ENCODE measurements at places on chromosomes 3 and 15.

- DNase-seq: no peak
Measured at GRCh38 chr3:25831578-25831977, 41.7 kb downstream of the OXSM start.

DNA sequence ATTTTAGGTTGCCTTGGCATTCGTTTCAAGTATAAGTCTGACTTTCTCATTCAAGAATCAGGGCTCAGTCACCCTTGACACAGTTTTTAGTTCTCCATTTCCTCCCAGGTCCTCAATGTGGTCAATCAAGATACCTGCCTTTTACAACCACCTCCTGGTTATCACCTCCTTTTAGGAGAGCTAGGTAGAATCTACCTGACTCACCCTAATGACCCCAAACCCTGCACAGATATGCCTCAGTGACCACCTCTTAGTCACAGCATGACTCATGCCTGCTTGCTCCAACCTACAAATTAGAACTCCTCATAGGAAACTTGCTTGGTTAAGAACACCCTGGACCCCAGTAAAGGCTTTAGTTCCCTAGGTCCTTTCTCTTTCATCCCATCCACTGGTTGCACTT, 22.5 kb downstream of the DMXL2 start:
- DNase-seq: no peak

GRCh38 chr3:112273536-112273935, 20.5 kb downstream of the SLC9C1 start:
- no peak for DNase-seq

DNA sequence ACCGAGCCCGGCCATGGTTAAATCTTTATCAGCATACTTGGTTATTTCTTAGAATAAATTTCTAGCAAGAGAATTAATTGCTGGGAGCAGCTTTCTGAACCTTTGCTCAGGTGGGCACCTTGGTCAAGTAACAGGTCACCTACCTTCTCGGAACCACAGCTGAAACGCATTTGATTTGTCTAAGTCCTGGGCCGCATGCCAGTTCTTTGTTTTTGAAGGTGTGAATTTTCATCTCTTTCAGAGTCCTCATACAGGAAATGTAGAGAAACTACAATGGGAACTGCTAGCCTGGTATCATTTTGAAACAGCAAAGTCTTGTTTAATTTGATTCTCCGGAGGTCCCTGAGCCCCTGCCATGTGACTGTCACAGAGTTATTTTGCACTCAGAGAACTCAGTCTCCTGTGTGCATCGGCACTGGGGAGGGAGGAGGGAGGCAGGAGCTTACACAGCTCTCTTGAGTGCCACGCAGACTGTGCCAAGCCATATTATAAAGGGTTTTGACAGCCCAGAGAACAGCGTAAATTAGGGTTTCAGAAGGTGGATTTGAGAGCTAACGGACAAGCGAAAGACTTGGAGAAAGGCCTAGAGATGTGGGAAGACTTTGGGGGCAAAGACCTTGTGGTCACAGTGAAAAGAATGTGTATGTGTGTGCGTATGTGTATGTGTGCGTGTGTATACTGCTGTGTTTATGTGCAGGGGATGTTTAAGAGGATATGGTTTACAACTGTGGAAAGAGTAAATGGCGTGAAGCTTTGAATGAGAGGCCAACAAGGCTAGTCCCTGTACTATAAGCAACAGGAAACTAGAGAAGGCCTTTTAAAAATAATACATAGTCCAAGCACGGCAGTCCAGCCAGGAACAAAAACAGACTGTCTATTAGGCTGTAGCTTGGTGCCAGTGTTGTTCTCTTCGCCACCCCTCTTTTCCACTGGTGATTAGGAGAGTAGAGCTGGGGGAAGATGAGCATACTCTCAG, 61.8 kb upstream of the ATP13A3 start:
- no peak for DNase-seq

DNA sequence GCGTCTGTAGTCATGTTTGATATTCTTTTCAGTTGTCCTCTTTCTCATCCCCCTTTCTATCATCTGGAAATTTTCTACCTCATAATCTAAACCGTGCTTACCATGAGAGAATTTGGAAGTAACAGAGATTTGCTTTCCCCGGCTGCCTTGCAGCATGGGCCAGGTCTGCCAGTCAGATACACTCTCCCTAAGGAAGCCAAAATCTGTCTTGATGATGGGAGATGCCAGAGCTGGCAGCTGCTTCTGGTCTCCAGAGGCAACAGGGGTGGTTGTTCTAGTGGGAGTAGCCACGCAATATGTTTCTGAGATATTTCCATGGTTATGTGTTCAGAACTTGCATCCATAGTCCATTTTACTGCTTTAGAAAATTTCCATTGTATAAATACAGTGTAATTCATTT, 218.9 kb upstream of the RORA start:
- no peak for DNase-seq

DNA sequence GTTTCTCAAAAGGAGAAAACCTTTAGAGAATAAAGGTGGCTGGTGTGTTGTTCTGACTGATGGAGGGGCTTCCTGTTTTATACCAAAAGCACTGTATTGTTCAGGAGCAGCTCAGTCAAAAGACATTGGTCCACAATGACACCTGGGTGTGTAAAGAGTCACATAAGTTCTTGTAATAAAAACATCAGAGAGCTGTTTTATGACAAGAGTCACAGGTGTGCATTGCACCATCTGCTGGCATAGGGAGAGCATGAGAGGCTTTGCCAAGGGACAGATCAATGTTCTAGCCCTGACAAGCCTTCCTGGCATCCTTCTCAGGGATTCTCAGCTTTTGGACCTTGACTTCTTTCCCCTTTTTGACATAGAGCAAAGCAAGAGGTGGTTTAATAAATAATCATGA, 20.4 kb downstream of the ARPP21 start:
- no peak for DNase-seq

DNA sequence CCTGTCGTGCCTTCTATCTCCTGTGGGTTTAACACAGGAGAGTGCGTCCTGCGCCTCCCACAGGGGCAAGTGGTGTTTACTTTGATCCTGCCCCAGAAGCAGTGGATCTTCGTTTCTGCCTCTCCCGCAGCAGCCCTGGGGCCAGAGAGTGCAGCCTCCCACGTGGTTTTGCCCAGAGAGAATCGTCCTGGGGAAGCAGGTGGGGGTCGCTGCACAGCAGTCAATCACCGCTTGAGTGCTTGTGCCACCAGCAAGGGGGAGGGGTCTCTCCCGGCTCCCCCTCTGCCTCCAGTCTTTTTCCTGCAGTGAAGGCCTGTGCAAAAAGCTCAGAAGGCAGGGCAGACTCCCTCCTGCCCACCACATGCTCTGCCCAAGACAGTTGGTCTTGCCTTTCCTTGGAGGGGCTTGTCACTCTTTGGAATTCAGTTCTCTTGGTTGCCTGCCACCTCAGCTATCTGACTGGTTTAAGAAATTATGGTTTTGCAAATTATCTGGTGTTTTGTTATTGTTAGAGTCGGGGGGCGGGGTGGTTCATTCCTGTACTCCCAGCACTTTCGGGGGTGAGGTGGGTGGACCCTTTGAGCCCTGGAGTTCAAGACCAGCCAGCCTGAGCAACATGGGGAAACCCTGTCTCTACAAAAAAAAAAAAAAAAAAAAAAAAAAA, 26.9 kb downstream of the STOML1 start:
- no peak for DNase-seq

DNA sequence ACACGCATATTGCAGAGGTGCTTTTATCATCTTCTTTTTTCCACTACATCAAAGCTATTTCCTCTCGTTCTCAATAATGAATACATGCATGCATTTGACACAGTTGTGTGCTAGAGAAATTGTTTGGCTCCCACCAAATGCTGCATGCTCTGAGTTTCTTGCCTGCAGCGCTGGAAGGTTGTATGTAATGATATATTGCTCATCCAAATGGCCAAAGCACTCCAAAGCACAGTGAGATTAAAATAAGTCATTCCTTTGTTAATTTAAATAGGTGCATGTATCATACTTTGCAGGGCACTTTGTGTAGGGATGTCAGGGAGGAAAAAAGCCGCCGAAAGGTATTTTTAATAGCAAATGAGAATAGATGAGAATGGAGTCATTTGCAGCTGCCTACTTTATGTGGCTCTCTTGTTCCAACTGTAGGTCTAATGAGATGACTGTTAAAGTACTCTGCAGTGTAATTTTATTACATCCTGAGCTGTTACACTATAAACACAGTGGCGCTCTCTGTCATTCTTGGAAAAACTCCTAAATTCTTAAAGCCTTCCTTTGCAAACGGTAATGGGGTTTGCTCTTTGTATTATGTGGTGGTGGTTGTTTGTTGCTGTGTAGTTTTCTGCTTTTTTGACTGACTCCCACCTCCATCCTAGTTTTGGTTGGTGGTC, 56.9 kb upstream of the SKOR1 start:
- no peak for DNase-seq

- DNase-seq: no peak
Measured at GRCh38 chr3:190217081-190217480, 96.4 kb upstream of the P3H2 start.

DNA sequence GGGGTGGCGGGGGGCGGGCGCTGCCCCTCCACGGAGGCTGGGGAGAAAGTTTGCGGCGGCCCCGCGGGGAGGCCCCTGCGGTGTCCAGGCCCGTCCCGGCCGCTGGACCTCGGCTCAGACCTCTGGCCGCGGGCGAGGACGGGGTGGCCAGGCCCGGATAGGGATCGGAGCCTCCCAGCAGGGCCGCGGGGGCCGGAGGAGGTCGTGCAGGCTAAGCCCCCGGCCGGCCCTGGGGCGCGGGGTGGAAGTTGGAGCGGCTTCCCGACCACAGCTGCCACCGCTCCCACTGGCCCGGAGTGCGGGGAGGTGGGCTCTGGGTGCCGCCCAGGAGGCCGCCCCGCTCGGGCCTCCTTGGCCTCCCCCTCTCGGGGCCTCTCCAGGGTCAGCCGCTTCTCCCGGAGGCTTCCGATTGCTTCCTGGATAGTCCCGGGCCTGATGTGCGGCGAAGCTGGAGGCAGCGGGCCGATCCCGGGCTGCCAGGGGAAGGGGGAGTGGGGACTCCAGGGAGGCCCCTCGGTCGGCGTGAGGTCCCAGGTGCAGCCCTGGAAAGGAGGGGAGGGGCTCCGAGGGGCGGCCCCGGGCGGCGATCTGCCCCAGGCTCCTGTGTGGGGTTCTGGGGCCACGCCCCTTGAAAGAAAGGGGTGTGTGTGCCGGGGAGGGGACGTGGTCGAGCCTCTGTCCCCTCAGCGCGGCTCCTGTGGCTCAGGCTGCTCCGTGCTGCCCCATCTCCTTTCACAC, 907 bp downstream of the PLXNA1 start:
- DNase-seq: no peak

- no peak for DNase-seq
Measured at GRCh38 chr3:97187771-97188170, 373.4 kb downstream of the EPHA6 start.

DNA sequence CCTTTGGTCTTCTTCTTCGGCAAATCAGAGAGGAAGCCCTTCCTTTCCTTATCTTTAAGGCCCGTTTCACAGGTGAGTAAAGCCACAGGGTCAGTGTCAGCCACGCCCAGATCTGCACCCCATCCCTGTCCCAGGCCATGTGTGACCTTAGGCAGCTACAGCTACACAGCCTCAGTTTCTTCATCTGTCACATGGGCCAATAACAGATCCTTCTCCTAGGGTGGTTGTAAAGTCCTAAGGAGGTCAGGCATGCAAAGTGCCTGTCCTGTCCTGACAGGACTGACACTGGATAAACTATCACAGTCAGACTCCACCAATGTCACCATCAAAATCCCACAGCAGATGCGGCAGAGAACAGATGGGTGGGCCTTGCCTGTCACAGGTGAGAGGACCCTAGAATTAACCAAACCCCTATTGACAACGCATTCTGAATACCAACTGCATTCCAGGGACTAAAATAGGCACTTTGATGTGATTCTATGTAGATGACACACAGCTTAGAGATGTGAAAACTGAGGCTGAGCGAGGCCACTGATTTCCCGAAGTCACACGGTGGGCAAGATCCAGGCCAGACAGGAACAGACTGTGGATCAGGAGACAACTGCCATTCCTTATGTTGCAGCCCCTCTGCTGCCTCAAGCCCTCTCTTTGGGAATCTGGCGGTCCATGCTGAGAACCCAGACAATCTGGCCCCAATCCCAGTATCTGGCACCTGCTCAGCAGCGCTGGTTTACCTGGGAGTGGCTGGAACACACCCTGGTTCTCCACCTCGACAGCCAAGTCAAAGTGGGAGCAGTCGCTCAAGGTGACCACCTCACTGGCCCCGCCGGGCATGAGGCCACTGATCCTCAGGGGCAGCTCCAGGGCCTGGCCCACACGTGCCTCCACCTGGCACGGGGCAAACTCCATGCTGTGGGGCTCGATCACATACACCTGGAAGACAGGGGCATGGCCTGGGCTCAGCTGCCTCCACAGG, 48.7 kb downstream of the NUP210 start:
- DNase-seq: no peak

GRCh38 chr3:128486681-128487537, 6.1 kb downstream of the GATA2 start:
- DNase-seq: no peak

DNA sequence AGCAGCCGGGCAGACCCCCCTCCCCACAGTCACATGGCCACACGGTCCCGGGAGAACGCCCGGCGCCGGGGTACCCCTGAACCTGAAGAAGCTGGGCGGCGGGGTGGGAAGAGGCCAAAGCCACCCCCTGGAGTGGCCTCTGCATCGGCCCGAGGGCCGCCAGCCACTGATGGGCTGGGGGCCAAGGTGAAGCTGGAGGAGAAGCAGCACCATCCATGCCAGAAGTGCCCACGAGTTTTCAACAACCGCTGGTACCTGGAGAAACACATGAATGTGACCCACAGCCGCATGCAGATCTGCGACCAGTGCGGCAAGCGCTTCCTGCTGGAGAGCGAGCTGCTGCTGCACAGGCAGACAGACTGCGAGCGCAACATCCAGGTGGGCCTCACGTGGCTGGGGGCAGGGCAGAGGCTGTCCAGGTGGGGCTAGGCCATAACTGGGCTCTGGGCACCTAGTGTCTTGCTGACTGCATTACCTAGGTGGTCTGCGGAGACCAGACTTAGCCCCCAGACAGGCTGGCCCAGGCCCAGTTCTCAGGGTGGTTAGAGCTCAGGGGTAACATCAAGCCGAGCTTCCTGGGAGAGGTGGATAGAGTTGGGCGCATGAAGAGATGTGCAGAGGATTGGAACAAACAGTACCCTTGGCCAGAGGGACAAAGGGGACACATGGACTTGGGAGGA, 6.1 kb downstream of the ZBTB47 start:
- DNase-seq: no peak

DNA sequence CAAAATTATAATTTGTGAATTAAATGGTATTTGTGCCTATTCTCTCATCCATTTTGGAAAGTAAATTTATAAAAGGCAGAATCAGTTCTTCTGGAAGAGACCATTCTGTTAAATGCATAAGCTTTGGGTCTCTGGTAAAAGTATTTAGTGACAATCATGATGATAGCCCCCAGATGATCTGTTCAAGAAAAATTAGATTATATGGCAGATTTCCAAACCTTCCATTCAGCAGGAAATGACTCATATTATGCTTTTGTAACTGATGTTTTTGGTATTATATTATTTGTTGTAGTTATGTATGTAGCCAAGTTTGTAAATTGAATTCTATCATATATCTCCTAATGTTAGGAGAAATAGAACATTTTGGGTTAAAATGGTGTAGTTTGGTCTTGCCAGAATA, 340.8 kb upstream of the DPH6 start:
- DNase-seq: no peak

GRCh38 chr15:53627279-53627678, 132.2 kb downstream of the WDR72 start:
- DNase-seq: no peak
